Activated T-helper 9 cell treated with anti-CD3 and anti-CD28 coated beads, Interleukin-2, amount 50 U/mL, for 16 hours (primary cell): ENCODE measurements at places on chromosomes 16 and 17.

DNA sequence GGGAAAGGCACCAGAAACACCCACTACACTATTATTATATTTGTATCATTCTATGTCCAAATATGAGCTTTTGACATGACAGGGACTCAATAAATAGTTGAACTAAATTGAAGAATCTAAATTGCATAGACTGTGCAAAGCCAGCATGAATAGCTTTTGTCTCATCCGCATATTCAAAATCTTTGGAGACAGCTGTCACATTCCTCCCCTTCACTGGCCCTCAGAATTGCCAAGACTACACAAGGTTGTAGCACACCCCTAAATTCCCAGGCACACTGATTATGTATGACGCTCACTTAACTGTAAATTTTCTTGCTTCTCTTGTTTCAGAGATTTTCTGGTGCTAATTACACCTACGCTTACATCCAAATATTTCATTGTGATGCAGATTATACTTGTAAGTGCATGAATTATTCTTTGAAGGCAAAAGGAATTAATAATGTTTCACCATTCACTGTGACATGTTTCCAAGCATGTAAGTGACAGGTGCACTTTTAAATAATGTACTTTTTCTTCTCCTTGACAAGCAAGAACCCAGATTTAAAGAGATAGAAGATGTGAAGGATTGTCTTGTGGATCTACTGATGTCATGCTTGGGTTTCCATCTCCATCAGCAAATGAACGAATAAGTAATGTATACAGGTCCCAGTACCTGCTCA lies 47.5 kb downstream of the CA10 start:
- DNase-seq: no peak

- no peak for DNase-seq
Measured at GRCh38 chr16:77307426-77308162, 108.4 kb downstream of the SYCE1L start.

DNA sequence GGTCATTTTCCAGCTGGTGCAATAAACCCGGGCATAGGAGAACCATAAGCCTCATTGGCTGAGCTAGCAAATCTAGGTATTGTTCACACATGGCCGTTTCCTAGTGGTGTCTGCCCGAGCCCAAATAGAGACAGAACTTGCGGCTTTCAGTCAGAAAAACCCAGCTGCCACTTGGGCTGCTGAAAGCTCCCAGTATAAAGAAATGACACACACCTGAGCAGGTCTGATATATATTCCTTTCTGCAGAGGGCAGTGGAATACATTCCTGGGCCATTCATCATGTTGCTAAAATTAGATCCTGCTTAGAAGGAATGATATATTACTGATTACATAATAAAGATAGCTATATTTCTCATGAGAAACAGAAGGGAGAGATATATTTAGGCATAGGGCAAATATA lies 83.9 kb upstream of the IRX5 start:
- no peak for DNase-seq

DNA sequence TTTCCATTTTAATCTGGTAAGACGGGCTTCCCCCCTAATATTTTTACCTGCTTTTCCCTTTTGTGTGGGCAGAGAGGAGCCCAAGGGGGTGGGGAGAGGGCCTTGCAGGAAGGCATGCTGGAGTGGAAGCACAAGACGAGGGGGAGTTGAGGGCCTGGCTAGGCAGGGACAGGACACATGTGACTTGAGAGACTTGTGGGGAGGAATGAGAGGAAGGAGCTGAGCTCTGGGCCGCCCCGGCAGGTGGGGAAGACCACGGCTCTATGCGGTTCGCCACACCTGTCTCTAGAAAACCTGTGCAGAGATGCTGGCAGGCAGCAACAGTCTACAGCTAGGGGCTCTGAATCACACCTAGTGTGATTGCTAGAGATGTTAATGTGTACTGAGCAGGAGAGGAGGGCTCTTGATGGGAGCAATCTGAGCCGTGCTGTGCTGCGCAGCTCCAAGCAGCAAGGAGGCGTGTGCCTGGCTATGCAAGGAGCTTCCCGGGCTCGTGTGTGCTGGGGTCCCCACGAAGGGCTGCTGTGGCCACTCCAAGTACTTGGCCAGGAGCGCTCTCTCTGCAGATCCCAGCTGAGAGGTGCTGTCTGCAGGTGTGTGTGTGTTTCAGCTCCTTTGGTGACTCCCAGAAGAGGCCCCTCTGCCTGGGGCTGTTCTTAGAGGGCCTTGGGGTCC lies 50.2 kb downstream of the PDPK1 start:
- no peak for DNase-seq
